Stimulated activated CD8-positive, alpha-beta memory T cell treated with anti-CD3 and anti-CD28 coated beads, Interleukin-4, amount 100 ng/mL, for 48 hours (primary cell): ENCODE measurements at places on chromosomes 11 and 22.

DNA sequence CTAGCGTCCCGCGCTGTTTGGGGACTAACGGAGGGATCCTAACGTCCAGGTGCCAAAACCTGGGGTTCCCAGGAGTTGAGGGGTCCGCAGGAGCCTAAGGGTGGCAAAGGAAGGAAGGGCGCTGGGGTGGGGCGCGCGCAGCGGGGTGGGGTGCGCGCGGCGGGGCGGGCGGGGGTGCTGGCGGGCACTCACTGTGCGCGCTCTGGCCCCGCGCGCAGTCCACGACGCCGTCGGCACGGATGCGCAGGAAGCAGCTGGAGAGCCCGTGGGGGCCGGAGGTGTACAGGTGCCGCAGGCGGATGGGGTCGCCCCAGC, 412 bp downstream of the FGF19 start:
- no peak for DNase-seq

- DNase-seq: no peak
Observed at GRCh38 chr11:75518771-75519653, 6.7 kb downstream of the GDPD5 start.

GRCh38 chr11:103907548-103908455, 128.6 kb upstream of the DDI1 start:
- DNase-seq: no peak

GRCh38 chr11:7573558-7574296, 59.9 kb downstream of the PPFIBP2 start:
- no peak for DNase-seq

- DNase-seq: no peak
Observed at GRCh38 chr22:20646415-20646814, 127.5 kb upstream of the SERPIND1 start.

- DNase-seq: no peak
Observed at GRCh38 chr22:42194953-42195352, 64.3 kb upstream of the CYP2D6 start.

- DNase-seq: no peak
Observed at GRCh38 chr11:17743808-17744119, 9.2 kb downstream of the KCNC1 start.

GRCh38 chr11:83681031-83681781, 395.0 kb upstream of the CCDC90B start:
- DNase-seq: no peak

DNA sequence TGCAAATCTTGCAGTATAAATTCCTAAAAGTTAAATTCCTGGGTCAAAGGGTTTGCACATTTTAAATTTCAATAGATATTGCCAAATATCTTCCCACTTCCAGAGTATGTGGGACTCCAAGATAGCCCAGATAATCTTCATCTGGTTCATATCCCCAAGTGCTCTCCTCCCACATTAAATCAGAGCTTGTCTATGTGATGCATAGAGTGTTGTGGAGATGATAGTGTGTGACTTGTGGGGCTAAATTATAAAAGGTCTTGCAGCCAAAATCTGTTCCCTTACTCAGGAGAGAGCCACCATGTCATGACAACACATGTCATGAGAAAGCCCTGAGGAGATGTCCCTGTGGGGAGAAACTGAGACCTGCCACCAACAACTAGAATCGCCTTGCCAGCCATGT, 39.9 kb upstream of the TEAD1 start:
- DNase-seq: no peak
